ENCODE measurements at places on chromosomes 1 and 21.

DNA sequence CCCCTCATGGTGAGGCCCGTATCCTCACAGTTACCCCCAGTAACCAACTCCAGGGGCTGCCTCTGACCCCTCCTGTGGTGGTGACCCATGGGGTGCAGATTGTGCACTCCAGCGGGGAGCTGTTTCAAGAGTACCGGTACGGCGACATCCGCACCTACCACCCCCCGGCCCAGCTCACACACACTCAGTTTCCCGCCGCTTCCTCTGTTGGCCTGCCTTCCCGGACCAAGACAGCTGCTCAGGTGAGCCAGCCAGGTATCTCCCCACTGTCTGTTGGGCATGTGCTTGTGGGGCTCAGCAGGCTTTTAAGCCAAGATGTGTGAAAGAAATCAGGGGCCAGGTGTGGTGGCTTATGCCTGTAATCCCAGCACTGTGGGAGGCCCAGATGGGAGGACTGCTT is 39.9 kb downstream of the ZBTB17 start:
- no peak for DNase-seq

- DNase-seq, result no peak
These were observed 84.5 kb upstream of the ESRRG start for GRCh38 chr1:216807696-216808095.

DNA sequence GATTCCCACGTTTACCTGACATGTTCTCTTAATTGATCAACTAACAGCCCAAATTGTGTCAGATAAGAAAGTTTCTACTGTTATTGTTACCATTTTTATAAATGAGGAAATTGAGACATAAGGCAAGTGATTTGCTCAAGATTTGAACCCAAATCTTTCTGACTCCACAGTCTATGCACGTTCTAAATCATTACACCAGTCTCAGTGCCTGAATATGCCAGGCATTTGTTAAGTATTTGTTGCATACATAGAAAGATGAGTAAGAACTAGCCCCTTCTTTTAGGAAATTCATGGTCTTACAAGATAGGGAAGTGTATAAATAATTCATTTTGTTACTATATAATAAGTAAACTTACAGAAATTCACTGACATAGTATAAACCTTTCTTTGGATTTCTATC is 7.1 kb upstream of the CD101 start:
- no peak for DNase-seq

DNA sequence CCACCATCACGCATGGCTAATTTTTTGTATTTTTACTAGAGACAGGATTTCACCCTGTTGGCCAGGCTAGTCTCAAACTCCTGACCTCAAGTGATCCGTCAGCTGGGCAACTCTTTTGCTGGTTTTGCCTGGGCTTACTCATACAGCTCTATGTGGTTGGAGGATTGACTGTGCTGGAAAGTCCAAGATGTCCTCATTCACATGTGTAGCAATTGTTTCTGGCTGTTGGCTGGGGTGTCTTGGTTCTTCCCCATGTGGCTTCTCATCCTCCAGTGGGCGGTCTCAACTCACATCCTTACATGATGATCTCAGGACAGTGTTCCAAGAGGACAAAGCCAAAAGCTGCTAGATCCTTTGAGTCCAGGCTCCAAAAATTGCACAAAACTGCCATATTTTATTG is 53.3 kb downstream of the TEX35 start:
- no peak for DNase-seq

GRCh38 chr1:159755451-159756007 is 25.2 kb upstream of the DUSP23 start:
- no peak for DNase-seq

DNA sequence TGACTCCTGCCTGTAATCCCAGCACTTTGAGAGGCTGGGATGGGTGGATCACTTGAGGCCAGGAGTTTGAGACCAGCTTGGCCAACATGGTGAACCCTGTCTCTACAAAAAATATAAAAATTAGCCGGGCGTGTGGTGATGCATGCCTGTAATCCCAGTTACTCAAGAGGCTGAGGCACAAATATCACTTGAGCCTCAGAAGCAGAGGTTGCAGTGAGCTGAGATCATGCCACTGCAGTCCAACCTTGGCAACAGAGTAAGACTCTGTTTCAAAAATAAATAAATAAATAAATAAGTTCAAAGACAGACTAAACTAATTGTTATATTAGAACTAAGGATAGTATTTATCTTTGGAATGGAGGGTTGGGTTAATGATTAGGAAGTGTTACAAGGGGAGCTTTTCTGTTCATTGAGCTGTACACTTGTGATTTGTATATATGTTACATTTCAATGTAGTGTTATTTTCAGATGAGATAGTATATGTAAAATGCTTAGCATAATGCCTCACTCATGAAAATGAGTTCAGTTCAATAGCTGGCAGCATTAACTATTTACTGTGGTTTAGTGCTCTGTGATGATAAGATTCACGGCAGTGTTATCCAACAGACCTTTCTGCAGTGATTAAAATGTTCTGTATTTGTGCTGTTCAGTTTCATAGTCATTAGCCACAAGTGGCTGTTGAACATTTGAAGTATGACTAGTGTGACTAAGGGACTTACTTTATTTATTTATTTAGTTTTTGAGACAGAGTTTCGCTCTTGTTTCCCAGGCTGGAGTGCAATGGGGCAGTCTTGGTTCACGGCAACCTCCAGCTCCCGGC is 47.7 kb downstream of the OSBPL9 start:
- DNase-seq, result no peak

All from stimulated activated naive CD8-positive, alpha-beta T cell treated with anti-CD3 and anti-CD28 coated beads, Interleukin-15, Interleukin-2, amounts not matched to agents 100 U/mL and 50 U/mL, for 24 hours (primary cell).